ENCODE measurements at places on chromosomes 12 and 14. TPM values are rescaled to one million over a fixed set of nuclear protein-coding genes. Genes with fewer than 3 reads are reported as not detected.

The CEBPE gene
- not detected for total RNA-seq

The SLC25A47 gene
- not detected for total RNA-seq

The CAMKK2 gene
- 36.5 TPM for total RNA-seq

The KRT6A gene
- not detected for total RNA-seq

DNA sequence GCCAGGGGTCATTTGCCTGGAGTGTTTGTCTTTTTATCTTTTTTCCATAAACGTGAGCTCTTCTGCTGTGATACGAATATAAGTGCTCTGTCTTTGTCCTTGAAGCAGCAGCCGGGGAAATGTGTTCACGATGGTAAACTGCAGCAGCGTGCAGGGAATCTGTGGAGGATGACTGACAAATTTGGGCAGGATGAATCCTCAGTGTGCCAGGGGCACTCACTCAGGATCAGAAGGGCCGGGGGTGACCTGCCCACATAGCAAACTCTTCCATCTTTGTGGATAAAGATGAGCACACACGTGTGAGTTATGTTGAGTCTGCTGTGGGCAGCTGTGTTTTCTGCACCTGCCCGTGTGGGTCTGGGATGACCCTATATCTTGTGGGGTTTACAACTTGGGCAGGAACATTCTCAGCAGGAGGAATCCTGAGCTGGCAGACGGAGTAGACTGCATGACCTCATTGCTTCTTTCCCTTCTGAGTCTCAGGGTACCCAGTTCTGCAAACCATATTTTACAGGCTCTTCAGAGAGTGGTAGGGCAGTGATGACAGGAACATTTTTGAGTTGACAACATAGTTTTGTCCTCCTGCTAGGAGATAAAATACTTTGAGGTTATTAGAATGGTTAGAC is 711 bp downstream of the ANO4 start:
- no peaks in the 10 kb centered on the region for H3K36me3 ChIP-seq
- peak overlapping the region; percentile 18 for H3K27ac ChIP-seq
- H3K27me3 ChIP-seq: peaks cover 14% of the 10 kb centered on the region
- peak overlapping the region; percentile 53 for H3K4me3 ChIP-seq
- H3K4me1 ChIP-seq: peaks cover 53% of the 10 kb centered on the region

GRCh38 chr12:6420364-6420763 is 24.4 kb upstream of the CD27 start:
- H3K4me3 ChIP-seq: no peak overlapping the region
- no peaks in the 10 kb centered on the region for H3K36me3 ChIP-seq
- no peak overlapping the region for H3K27ac ChIP-seq
- DNase-seq: no peak
- no peaks in the 10 kb centered on the region for H3K27me3 ChIP-seq

DNA sequence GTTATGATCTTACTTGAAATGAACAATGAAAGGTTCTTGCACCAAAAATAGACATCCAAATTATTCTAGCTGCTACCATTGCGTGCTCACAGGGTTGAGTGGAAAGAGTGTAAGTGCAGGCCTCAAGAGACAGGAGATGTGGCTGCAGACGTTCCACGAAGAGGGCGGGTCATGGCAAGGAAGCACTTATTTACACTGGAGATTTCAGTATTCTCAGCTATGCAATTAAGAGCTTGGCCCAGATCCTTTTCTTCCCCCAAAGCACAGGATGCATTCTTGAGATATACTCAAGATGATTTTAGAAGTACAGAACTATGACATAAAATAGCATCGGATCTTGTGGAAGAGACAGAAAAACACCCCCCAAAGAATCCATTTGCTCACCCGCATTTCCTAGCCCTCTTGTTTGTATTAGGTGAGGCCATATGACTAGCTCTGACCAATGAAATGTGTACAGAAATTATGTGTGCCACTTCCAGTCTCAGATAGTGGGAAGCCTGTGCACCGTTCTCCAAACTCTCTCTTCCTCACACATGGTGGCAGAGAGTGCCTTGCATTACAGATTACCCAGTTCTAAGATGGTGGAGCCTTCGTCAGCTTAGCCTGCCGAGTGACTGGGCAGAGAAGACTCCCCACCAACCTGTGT is 261.4 kb downstream of the TTC8 start:
- peaks cover 47% of the 10 kb centered on the region for H3K27me3 ChIP-seq
- H3K4me3 ChIP-seq: no peak overlapping the region
- DNase-seq: no peak
- no peak overlapping the region for H3K27ac ChIP-seq
- no peaks in the 10 kb centered on the region for H3K4me1 ChIP-seq

- no peak overlapping the region for H3K4me3 ChIP-seq
- H3K36me3 ChIP-seq: peaks cover 74% of the 10 kb centered on the region
- no peak overlapping the region for H3K27ac ChIP-seq
- H3K27me3 ChIP-seq: no peaks in the 10 kb centered on the region
Measured at GRCh38 chr14:68886109-68886434, 93.0 kb downstream of the ACTN1 start.

DNA sequence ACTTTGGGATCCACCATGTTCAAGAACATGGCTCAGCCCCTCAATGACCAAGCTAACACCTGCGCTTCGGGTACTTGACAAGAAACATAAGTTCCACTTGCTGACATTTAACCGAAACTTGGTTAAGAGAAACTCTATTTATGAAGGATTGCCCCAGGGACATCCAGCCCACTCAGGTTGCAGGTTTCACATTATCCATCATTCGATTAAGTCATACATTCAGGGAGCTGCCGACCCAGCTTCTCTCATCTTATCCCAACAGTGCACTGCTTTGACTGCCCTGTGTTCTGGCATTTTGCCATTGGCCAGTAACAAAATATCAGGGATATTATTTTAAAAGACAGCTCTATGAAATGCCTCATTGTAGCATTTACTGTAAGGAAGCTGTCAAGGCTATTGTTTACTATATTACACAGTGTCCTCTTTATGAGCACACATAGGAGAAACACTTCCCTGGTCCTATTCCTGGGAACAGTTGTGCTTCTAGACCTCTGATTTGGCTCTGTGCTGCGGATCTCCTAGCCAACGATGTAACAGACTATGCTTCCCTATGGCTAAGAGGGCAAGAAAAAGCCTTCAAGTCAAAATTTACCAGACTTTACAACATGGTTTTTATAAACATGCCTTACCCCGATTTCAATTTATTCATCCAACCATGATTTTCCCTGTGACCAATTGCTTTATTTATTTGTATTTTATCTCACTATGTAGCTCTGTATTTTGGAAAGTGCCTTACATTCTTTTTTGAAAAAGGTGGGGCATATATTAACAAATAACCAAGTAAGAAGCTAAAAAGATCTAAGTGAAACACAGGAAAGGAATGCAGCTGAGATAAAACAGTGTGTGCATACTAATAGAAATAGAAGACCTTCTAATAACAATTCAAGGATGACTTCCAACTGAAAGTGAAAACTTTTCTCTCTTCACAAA is 109.3 kb downstream of the ITPR2 start:
- no peaks in the 10 kb centered on the region for H3K27me3 ChIP-seq
- DNase-seq: no peak
- peaks cover 20% of the 10 kb centered on the region for H3K4me1 ChIP-seq
- no peak overlapping the region for H3K27ac ChIP-seq

Measured in WTC11 (cell line).